Activated CD4-positive, alpha-beta T cell treated with anti-CD3 and anti-CD28 coated beads for 1 hour (primary cell): ENCODE measurements at places on chromosomes 5 and 9.

DNA sequence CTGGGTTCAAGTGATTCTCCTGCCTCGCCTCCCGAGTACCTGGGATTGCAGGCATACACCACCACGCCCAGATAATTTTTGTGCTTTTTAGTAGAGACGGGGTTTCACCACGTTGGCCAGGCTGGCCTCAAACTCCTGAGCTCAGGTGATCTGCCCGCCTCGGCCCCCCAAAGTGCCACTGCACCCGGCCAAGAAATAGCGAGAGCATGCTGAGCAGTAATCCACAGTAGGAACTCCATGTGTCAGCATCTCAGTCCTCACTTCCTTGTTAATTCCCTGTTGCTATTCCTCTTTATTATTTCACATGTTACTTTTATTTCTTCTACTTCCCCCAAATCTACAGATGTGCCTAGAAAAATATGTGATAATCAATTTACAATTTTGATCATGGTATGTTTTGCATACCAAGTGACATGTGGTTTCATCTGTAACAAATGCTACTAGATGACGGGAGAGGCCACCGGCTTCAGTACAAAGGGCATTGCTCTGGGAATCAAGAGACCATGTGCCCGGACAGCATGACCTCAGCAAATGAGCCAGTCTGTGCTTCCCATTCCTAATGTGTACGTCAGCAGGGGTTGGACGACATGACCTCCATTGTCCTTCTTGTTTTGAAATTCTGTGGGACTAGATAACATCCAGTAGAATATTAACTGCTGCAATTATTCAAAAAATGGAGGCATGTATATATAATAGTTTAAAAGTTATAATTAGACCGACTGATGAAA is 61.6 kb downstream of the FNBP1 start:
- DNase-seq = no peak

- no peak for DNase-seq
These were observed 13.5 kb downstream of the BASP1 start for GRCh38 chr5:17230808-17231525.

GRCh38 chr5:41415242-41415641 is 95.2 kb downstream of the PLCXD3 start:
- no peak for DNase-seq

GRCh38 chr5:159414021-159414420 is 83.7 kb upstream of the IL12B start:
- no peak for DNase-seq

GRCh38 chr5:96968614-96969013 is 32.7 kb downstream of the LNPEP start:
- DNase-seq = no peak

- no peak for DNase-seq
These were observed 6.0 kb downstream of the TMOD1 start for GRCh38 chr9:97507428-97507984.

DNA sequence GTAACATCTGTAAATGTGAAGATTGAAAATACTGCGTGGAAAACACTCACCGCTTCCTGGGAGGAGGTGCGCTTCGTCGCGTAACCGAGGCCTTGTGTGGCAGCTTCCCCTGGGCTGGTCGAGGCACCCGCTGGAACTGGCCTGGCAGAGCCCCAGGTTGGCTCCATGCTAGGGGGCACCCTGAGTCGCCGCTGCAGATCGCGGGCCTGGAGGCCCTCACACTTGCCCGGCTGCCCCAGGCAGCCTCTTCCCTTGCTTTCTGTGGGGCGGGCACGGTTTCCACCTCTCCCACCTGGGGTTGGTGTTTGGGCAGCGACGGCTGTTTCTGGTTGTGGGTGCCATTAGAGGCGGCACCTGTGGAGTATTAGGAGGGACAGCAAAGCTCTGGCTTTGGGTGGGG is 852 bp downstream of the ZNF354C start:
- DNase-seq = no peak

DNA sequence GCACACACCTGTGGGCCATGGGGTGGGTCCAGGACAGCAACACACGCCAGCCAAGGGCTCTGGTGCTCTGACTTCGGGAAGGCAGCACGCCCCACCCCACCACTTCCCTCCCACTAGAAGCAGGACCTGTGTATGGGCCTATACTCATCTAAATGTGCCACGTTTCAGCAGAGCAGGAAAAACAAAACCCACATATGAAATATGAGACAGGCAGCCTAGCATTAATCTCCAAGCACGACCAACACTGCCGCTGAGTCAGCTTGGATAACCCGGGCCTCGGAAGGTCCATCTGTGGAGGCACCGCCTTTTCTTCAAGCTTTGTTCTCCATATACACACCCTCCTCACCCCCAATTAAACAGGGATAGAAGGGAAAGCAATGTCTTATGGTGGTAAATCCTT is 203.1 kb downstream of the ROR2 start:
- DNase-seq = no peak

DNA sequence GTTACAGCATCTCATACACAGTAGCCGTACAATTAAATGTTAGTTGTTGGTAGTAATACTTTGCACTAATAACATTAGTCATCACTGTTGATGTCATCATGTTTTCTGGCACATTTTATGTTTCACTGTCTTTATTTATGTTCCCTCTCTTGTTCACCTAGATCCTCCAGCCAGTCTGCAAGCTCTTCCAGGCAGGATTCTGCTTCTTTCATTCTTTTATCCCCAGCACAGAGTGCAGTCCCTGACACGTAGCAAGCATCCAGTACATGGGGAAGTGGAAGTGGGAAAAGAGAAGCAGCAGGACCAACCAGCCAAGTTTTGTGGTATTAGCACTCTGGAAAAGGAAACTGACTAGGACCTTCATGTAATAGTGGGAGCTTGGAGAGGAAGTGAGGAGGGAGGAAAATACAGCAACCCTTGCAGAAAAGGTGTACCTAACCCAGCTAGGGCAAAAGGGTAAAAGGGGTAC is 89.7 kb upstream of the SLC44A1 start:
- DNase-seq = no peak

DNA sequence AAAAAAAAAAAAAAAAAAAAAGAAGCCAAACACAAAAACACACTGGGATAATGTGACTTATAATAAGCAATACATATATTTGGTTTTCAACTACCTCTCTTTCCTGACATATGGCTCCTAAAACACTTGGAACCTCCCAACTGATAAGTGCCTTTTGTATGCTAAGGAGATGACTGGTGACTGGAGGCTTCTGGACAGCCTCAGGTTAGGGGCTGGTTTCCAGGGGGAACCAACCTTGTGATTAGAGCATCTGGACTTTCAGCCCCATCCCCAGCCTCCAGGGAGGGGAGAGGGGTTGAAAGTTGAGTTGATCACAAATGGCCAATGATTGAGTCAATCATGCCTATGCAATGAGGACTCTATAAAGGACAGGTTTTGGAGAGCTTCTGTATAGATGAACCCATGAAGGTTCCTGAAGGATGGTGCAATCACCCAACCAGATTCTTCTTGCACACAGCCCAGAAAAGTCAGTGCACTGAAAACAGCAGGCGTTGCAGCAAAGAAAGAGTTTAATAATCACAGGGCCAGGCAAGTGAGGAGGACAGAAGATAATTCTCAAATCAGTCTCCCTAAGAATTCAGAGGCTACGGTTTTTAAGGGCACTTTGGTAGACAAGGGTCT is 276.7 kb downstream of the AUH start:
- no peak for DNase-seq

DNA sequence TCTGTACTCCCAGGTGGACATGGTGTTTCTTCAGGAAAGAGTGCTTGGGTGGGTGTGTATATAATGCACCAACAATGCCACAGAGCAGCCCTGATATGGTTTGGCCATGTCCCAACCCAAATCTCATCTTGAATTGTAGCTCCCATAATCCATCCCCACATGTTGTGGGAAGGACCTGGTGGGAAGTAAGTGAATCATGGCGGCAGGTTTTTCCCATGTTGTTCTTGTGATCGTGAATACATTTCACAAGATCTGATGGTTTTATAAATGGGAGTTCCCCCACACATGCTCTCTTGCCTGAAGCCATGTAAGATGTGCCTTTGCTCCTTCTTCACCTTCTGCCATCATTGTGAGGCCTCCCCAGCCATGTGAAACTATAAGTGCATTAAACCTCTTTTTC is 158.5 kb downstream of the NR3C1 start:
- DNase-seq = no peak

DNA sequence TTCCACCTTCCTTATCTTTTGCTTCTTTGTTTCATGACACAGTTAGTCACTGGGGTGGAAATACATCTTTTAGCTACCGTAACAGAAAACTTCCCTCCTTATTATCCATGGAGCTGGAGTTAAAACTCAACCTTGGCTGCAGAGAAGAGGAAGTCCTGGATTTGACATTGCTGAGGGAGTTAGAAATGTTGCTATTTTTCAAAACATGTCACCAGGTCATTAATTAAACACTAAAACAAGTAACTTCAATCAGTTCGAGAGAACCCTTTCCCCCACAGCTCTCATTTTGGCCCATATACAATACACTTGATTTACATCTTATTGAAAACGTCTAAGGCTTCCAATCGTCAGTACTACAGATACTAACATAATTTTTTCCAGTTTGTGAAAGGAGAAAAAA is 237.9 kb upstream of the CD180 start:
- no peak for DNase-seq

DNA sequence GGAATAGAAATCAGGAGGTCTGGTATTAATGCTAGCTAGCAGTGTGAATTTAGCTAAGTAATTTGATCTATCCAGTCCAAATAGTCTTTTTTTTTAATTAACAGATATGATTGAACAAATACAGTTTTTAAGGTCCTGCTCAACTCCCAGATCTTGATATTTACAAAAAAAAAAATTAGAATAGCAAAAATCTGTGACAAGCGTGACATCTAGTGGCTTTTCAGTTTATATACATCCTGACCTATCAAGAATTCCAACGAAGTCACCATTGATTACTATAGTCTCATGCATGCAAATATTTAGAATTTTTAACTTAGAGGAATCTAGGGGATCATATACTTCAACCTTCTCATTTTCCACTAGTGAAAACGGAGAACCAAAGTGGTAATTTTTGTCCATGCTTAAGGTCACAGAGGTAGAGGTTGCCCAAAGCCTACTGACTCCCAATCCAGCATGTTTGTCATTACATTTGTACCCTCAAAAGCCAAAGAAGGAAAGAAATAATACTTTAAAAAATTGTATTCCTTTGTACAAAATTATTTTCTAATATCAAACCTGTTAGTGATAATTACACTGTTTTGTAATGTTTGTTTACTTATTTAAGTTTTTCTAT is 17.6 kb upstream of the TARS1 start:
- DNase-seq = no peak

DNA sequence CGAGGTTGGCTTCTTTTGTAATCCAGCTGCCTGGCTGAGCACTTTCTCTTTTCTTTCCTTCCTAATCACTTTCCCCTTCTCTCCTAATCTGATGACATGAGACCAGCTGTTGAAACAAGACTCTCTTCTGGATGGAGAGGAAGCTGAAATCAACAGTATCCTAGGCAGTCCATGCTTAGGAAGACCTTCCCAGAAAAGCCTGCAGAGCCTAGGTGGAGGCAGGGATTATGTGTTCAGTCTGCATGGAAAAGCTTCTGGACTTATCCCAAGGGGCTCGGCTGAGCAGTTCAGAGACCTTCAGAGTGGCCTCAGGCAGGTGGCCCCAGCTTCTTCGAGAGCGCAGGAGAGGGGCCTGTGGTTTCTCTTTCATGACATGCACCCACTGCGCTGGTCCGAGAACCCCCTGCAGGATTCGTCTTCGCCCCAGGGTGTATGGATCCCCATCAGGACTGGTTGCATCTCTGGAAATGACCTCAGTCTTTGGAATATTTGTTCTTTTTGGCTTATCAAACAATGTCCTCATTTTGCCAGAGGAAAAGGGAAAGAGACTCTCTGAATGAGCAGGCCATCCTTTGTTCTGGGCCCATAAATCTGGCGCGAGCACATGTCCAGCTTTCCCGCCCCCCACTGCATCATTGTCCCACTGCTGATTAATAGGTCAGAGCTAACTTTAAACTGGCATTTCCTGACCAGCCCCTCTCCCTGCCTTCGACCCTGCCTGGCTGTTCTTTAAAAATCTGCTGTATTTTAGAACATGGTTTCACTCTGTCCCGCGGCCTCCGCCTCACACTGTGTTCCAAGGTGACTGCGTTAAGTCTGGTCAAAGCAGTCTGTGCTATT is 177.9 kb upstream of the KLF4 start:
- DNase-seq = no peak

- DNase-seq = no peak
These were observed 53.3 kb downstream of the TRPC7 start for GRCh38 chr5:136311999-136312398.
